ENCODE measurements at places on chromosomes 11 and 22. TPM values are rescaled to one million over a fixed set of nuclear protein-coding genes. Genes with fewer than 3 reads are reported as not detected.
A peak's percentile ranks its signal among the peaks of the same experiment; 100 is the strongest.

DNA sequence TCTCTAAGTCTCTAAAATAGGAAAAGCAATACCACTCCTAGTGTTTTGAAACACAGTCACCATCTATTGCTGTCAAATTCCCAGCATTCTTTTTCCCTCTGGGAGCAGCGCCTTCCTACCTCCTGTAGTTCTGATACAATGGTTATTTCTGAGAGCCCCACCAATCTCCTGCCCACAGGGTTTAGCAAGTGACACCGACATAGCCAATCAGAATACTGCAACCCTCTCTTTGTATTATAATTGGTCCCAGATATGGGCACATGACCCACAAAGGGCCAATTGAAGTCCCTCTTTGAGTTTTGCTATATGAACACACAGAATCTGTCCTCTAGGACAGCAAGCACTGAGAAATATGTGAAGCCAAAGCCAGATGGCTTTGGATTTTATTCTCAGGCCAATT lies 16.9 kb upstream of the ARHGAP42 start:
- DNase-seq, result no peak
- no peaks in the 10 kb centered on the region for H3K4me1 ChIP-seq
- H3K4me3 ChIP-seq, result no peak overlapping the region
- no peaks in the 10 kb centered on the region for H3K27me3 ChIP-seq

DNA sequence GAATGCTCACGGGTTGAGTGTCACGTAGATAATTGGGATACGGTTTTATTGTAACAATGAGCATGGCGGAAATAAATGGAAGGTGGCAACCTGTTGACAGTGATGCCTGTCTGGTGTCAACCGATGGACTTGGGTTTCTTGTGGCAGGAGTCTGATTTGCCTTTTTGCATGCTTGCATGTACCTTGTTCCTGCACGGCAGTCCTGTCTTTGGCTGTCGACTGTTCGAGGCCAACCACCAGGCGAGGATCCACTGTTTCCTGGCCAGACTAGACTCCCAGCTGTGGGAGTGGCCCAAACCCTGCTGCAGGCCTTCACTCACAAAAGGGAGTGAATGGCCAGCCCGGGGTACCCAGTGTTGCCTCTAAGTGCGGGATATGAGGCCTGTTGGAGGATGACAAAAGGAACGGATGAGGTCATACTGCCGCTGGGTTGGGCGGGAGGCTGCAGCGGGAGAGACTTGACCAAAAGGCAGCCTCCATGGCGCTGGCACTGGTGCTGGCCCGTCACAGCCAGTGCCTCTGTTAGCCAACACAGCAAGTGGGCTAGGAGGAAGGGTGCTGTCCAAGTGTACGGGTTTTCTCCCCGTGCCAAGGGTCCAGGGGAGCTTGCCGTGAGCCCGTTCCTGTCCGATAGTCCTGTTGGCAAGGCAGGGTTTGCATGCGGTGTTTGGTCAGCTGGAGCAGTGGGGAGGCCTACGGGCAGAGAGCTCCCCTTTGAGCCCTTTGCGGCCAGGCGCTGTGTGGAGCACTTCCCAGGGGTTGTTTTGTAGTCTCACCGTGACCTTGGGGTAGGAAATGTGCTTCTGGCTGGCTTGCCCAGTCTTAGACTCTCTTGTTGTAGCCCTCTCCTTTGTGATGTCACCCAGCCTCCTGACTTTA lies 974 bp downstream of the DGCR8 start:
- no peak for DNase-seq
- H3K4me3 ChIP-seq, result peak overlapping the region; percentile 83
- peaks cover 6% of the 10 kb centered on the region for H3K36me3 ChIP-seq
- H3K4me1 ChIP-seq, result peaks cover 32% of the 10 kb centered on the region
- H3K27ac ChIP-seq, result peak overlapping the region; percentile 66
- no peaks in the 10 kb centered on the region for H3K27me3 ChIP-seq

DNA sequence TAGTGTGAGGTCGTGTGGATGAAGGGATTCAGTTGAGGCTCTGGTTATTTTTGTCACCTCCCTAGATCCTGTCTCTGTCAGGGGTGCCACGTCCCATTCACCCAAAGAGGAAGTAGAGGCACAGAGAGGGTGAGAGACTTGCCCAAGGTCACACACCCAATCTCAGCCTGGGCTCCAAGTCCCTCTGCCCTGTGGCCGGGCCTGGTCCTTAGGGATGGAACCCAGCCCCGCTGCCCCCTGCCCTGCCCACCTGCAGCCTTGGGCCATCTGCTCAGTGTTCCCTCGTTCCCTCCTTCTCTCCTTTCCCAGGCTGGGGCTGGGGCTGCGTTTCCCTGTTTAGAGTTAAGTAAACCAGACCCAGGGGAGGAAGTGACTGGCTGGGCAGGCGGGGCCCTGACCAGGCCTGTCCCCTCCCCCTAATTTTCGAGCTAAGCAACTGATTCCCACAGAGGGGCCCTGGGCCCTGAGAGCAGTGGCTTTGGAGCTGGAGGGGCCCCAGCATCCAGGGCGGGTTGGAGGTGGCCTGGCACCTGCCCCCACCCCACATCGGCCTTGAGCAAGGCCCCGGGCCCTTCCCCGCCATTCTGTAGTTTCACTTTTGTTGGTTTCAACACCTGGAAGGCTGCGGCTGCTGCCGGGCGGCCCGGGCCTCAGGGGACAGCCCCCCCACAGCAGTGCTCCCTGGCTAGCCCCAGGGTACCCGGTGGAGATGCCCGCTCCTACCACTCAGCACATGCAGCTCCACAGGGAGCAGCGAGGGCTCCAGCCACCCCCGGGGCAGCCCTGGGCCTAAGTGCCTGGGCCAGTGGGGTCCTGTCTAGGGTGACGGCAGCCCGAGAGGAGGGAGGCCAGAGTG lies 1.5 kb downstream of the TCIRG1 start:
- peaks cover 38% of the 10 kb centered on the region for H3K4me1 ChIP-seq
- peak overlapping the region; percentile 88 for H3K4me3 ChIP-seq
- H3K36me3 ChIP-seq, result peaks cover 23% of the 10 kb centered on the region
- peak; percentile 71 for DNase-seq
- H3K27ac ChIP-seq, result peak overlapping the region; percentile 92

- no peak overlapping the region for H3K27ac ChIP-seq
- H3K36me3 ChIP-seq, result no peaks in the 10 kb centered on the region
- peak overlapping the region; percentile 24 for H3K4me3 ChIP-seq
- peaks cover 48% of the 10 kb centered on the region for H3K27me3 ChIP-seq
- DNase-seq, result no peak
These were observed 1.7 kb downstream of the C11orf96 start for GRCh38 chr11:43943931-43944751.

GRCh38 chr22:49975543-49976389 lies 15.2 kb downstream of the PIM3 start:
- peaks cover 4% of the 10 kb centered on the region for H3K36me3 ChIP-seq
- peaks cover 30% of the 10 kb centered on the region for H3K4me1 ChIP-seq
- H3K4me3 ChIP-seq, result peak overlapping the region; percentile 24
- H3K27me3 ChIP-seq, result no peaks in the 10 kb centered on the region
- peak overlapping the region; percentile 60 for H3K27ac ChIP-seq

DNA sequence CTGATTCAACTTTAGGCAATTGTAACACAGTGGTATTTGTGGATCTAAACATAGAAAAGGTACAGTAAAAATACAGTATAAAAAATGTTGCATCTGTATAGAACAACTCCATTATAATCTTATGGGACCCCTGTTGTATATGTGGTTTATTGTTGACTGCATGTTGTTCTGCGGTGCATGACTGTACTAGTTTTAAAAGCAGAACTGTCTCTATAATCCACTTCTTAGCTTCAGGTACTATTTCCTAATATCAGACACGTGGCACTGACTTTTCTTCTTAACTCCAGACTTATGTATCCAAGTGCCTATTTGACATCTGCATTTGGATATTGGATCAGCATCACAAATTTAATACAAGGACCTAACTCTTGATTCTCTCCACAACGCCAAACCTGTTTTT lies 41.1 kb downstream of the PACS1 start:
- peaks cover 14% of the 10 kb centered on the region for H3K36me3 ChIP-seq
- H3K4me1 ChIP-seq, result peaks cover 93% of the 10 kb centered on the region
- peak overlapping the region; percentile 83 for H3K27ac ChIP-seq

DNA sequence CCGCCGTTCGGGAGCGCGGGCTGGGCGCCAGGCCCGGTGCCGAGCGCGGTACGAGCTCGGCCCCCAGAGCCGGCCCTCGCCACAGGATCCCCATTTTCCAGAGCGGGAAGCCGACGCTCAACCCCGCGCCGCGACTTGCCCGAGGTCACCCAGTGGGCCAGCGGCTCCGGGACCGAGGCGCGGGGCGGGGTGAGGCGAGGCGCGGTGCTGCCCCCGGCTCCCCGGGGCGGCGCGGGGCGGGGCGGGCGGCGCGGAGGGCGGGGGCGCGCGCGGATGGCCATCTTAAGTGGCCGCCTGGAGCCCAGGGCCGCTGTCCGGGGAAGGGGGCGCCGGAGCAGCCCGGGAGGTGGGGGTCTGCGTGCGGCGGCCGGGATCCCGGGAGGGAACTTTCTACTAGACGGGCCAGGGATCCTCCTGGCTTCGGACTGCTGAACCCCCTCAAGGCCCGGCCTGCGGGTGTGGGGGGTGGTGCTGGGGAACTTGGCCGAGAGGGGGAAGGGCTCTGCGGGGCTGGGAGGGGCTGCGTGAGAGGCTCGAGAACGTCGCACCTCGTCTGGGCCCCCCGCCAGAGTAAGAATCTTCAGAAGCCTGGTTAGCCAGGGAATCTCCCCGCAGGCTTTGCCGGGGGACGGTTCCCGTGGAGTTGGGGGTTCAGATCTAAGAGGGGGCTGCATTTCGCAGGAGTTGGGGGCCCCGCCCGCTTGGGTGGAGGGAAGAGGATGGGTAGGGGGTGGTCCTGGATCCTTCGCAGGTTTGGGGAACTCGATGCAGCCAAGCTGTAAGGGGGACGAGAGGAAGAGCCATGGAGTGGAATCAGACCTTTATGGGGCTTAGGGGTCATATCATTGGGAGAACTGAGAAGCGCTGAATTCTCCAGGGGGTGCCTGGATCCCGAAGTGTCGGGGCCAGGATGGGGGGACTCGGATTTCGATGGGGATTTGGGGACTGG lies 678 bp upstream of the INPPL1 start:
- peaks cover 35% of the 10 kb centered on the region for H3K4me1 ChIP-seq
- H3K36me3 ChIP-seq, result peaks cover 11% of the 10 kb centered on the region
- peak; percentile 72 for DNase-seq
- peak overlapping the region; percentile 92 for H3K4me3 ChIP-seq

DNA sequence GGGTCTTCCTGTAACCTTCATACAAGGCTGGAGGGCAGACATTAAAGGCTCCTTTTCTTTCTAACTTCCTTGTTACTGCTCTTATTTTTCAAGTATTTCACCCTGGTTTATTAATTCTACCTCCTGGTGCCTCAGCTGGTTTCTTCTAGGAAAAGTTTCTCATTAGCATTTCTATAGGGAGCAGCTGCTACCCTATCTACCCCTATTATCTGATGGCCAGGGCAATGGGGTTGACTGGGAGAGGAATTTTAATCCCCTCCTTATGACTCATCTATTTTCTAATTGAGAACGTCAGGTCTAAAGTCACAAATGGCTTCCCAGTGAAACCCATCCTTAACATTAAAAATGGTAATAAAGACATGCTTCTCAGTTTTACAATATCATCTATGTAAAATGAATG lies 5.0 kb downstream of the MAP6 start:
- no peak for DNase-seq
- H3K27ac ChIP-seq, result no peak overlapping the region
- H3K4me3 ChIP-seq, result no peak overlapping the region

DNA sequence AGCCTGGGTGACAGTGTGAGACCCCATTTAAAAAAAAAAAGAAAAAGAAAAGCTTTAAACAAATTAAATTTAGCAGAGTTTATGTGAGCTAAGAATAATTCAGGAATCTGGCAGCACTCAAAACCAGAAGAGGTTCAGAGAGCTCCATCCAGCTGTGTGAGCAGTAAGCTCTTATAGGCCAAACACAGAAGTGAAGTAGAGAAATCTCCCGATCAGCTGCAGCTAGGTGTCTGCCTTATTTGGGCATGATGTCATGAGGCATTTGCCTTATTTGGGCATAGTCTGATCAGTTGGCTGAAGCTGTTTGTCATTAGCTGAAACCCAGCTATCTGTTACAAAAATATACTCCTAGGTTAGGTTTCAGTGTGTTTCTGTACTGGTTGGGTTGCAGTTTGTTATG lies 8.2 kb downstream of the MS4A15 start:
- no peak overlapping the region for H3K27ac ChIP-seq
- H3K27me3 ChIP-seq, result peaks cover 24% of the 10 kb centered on the region
- H3K4me3 ChIP-seq, result no peak overlapping the region
- no peaks in the 10 kb centered on the region for H3K36me3 ChIP-seq

- DNase-seq, result no peak
- H3K36me3 ChIP-seq, result peaks cover 21% of the 10 kb centered on the region
- H3K27me3 ChIP-seq, result no peaks in the 10 kb centered on the region
These were observed 882 bp downstream of the FREY1 start for GRCh38 chr11:45906096-45906682.

DNA sequence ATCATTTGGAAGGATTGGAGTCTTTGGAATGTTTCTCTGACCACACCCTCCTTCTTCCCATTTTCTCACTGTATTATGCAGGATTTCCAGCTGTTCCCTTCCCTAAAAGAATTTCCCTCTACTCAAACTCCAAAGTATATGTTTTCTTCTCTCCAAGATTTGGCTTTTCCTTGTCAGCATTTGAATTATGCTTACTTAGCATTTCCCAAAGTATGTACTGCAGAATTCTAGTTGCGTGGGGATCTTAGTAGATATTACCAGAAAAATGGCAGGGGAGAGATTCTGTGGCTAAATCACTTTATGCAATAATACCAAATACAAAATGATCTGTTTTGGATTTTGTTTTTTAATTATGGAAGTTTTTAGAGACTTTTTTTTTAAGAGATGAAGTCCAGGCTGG lies 142.3 kb downstream of the OR4C45 start:
- no peak overlapping the region for H3K27ac ChIP-seq
- no peaks in the 10 kb centered on the region for H3K27me3 ChIP-seq
- DNase-seq, result no peak
- H3K4me1 ChIP-seq, result no peaks in the 10 kb centered on the region
- no peak overlapping the region for H3K4me3 ChIP-seq

DNA sequence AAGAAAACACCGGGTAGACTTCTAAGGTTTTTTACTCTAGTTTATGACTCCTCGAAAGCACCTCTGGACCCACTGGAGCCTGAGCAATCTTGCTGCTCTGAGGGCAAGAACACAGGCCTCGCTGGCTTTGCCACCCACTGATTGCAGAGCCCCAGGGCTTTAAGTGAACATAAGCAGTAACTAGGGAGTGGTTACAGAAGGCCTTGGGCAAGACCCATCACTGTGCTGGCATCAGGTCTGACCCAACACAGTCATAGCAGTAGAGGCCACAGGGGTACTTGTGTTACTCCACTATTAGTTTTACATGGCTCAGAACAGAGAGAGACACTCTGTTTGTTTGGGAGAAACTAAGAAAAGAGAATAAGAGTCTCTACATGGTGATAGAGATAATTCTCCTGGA lies 684.5 kb downstream of the FAM181B start:
- H3K4me3 ChIP-seq, result no peak overlapping the region
- no peak for DNase-seq
- H3K27ac ChIP-seq, result no peak overlapping the region

Gene YPEL1
- total RNA-seq, result 3.0 TPM

Gene SPI1
- total RNA-seq, result 68.8 TPM

Gene LMO1
- total RNA-seq, result not detected

Gene OR52I1
- total RNA-seq, result not detected

Gene LIPT2
- 5.4 TPM for total RNA-seq

Gene HRAS
- 37.2 TPM for total RNA-seq

Gene KCNC1
- not detected for total RNA-seq

Gene ILK
- total RNA-seq, result 113 TPM

Gene SYCE3
- not detected for total RNA-seq

Gene PC
- 4.3 TPM for total RNA-seq
